ENCODE measurements at places on chromosomes 5 and 9. TPM values are rescaled to one million over a fixed set of nuclear protein-coding genes. Genes with fewer than 3 reads are reported as not detected.

Gene CDC37L1
- 29.3 TPM for total RNA-seq

DNA sequence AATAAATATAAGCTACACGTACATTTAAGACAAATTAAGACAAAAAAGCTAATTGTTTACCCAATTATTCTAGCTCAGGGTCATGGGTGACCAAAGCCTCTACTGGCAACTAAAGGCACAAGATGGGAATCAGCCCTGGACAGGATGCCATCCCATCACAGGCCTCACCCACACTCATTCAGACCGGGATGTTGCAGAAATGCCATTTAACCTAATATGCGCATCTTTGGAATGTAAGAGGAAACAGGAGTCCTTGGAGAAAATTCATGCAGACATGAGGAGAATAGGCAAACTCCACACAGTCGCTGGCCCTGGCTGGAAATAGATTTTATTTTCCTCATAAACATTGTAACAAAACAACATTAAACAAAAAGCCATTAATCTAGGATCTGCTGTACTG is 2003.8 kb upstream of the CDH9 start:
- no peak for DNase-seq

DNA sequence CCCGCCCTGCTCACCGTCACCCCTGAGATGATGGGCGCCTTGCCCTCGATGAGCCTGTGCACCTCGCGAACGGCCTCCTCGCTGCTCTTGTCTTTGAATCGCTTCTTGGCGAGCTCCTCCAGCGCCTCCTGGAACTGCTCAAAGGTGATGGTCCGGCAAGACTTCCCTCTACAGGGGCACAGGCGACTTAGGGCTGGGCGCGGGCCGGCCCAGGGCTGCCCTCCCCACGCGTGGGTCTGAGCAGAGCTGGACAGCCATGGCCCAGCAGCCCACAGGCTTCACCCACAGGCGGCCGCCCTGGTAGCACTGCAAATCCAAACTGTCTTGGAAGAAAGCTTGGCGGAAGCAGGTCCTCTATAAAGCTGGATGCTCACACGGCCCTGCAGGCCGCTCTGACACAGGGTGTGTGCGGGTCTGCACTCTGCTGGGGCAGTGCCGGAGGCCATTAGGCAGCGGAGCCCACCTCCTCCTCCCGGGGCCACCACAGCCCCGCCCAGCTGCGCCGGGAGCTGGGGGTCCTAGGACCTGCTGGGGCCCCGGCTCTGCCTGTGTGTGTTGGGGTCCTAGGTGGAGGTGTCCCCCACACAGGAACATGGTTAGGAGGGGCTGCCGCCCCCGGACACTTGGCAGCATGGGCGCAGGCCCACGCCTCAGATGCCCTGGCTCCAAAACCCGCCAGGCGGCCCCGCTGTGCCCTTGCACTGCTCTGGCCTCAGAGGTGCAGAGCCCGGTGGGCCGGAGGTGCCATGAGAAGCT is 27.0 kb downstream of the TPPP start:
- DNase-seq: no peak

- DNase-seq: peak; percentile 66
Observed at GRCh38 chr9:18238254-18238653, 235.7 kb upstream of the ADAMTSL1 start.

Gene BAAT
- total RNA-seq: under 0.01 TPM

DNA sequence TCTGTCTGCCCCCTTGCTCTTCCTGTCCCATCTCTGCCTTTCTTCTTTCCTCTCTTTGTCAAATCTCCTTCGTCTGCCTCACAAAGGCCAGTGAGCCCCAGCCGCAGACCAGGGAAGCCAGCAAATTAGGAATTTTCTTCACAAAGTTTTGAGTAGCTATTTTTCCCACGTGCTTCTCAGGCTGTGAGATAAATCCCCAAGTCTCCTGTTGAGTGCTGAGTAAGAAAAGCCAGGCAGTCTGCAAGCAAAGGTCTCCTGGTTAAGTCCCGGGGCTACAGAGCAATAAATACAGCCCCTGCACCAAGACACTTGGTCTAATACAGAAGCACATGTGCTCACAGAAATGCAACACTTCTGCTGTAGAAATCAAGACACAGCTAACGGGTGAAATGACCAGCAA is 284.9 kb downstream of the SLIT3 start:
- DNase-seq: no peak

Gene PCDHB6
- total RNA-seq: 0.59 TPM

GRCh38 chr9:116786737-116787136 is 99.6 kb downstream of the TRIM32 start:
- no peak for DNase-seq

DNA sequence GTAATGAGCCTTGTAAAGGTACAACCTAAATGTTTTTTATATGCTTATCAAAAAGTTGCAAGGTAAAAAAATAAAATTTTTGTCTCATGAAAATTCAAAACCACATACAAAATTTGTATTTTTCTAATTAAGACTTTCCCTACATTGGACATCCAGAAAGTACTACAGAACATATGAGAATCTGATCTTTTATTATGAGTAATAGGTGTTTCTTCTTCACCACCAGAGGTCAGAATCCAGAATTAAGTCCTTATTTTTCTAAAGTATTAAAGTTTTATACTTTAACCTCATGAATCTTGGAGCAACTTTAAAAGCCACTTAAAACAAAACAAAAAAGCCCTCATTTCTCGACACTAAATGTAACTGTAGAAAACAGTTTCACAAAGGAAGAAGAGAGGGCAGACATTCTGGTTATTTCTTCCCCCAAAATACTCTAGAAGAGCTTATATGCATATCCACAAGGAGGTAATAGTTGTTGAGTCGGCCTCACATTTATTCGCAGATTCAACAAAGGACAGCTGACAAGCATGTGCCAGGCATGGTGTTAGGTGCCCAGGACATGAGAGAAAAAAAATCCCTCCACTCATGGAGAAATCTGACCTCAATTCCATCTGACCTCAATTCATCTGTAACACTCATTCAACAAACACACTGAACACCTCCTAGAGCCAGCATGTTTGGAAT is 69.3 kb downstream of the MLLT3 start:
- no peak for DNase-seq

DNA sequence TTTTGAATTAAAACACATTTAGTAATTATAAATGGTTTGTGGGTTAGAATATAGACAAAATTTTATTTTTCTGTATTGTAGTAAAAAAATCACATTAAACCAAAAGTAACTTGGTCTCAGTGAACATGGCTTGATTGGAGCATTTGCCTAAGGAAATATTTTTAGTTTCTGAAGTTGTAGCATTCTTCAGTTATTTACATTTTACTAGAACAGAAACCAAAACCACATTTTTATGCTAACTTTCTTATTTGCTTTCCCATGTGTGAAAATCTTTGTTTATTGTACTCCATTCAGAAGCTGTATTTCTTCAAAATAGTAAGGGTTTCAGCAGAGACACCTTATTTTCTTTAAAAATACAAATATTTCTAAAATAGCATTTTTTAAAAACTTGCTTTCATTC is 129.9 kb downstream of the SGCD start:
- no peak for DNase-seq

DNA sequence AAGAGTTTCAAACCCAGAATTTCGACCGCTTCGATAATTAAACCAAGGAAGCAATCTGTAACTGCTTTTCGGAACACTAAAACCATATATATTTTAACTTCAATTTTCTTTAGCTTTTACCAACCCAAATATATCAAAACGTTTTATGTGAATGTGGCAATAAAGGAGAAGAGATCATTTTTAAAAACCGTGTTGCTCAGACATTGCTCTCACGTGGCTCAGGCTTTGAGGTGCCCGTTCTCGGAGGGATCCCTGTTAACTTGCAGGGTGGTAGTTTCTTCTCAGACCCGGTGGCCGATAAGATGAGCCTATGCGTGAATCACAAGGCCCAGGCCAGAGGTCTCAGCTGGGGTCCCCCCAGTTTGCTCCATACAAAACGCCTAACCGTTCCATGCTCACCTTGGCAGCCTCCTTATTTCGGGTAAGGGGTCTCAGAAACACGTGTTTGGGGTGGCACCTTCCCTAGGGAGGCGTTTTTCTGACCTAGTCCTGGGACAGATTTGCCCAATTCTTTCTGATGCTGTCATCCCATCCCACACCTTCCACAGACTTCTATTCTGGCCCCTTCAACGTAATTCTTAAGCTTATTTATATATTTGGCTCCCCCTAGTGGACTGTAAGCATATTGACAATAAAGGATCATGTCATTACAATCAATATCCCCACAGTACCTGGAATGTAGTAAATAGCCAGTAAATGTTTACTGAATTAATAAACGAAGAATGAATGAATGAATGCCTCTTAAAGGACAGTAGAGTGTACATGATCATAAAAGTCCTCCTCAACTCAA is 48.1 kb downstream of the THBS4 start:
- peak; percentile 94 for DNase-seq

DNA sequence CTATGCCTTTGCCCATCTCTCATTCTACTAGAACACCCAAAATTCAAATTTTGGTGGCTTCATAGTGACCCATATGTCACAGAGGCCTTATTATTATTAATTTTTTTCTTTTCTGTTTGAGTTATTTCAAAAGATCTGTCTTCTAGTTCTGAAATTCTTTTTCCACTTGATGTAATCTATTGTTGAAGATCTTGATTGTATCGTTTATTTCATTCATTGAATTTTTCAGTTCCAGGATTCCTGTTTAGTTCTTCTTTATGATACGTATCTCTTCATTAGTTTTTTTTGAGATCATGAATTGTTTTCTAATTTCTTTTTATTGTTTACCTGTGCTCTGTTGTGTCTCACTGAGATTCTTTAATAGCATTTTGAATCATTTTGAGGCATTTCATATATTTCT is 24.6 kb upstream of the APBA1 start:
- no peak for DNase-seq

Gene KIF24
- total RNA-seq: 1.8 TPM

- DNase-seq: no peak
Observed at GRCh38 chr5:20368571-20369517, 380.8 kb upstream of the CDH18 start.

- no peak for DNase-seq
Observed at GRCh38 chr9:98640394-98640793, 68.3 kb downstream of the GABBR2 start.

DNA sequence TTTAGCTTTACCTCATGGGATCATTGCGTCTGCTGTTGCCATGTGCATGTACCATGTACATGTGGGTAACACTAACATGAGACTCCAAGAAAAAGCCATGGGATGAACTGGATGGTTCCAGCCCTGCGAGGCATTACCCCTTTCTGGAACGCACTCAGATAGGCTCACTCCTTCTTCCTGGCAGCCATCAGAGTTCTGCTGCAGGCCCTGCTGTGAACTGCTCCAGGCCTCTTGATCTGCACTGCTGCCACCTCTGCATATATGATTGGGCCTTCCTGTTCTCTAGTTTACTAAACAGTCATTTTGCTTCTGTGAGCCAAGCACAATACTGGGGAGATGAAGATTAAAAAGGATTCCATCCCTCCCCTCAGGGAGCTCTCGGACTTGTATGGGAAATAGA is 220.5 kb downstream of the CD180 start:
- no peak for DNase-seq

DNA sequence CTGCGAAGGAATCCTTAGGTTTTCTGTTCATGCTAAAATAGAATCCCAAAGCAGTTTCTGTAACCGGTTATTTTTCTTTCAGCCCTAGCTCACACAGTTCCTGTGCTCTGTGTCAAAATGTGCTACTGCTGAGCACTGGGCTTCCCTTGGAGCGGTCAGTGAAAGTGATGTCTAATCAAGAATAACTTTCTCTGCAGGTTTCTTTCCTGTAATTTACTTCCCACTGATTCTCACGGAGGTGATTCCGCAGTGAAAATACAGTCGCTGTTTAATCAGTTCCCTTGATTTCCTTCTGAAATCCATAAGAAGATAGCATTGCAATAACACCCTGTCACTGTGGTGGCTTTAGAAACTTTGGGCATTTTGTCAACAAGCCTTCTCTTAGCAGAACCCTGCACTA is 112.0 kb upstream of the ISL1 start:
- no peak for DNase-seq
